T-helper 17 cell (primary cell): ENCODE measurements at places on chromosomes 3 and 15. TPM values are rescaled to one million over a fixed set of nuclear protein-coding genes. Genes with fewer than 3 reads are reported as not detected.

CCR8 gene
- 9.0 TPM for total RNA-seq

ATP13A5 gene
- not detected for total RNA-seq

GRCh38 chr15:95656595-95656994, 673.9 kb upstream of the NR2F2 start:
- DNase-seq = no peak

GRCh38 chr3:42051384-42052131, 39.6 kb upstream of the TRAK1 start:
- DNase-seq = no peak

DNA sequence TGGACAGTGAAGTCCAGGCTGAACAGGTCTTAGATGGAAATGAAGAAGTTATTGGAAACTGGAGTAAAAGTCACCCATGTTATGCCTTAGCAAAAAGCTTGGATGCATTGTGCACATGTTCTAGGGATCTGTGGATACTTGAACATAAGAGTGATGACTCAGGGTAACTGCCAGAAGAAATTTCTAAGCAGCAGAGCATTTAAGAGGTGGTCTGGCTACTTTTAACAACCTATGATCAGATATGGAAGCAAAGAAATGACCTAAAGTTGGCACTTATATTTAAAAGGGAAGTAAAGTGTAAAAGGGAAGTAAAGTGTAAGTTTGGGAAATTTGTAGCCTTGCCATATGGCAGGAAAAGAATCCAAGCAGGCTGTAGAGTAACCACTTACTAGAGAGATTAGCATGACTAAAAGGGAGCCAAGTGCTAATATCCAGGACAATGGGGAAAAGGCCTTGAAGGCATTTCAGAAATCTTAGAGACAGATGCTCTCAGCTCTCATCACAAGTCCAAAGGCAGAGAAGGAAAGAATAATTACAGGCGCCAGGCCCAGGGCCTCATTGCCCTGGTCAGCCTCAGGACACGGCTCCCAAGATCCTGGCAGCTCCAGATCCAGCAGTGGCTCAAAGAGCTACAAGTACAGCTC, 73.9 kb upstream of the KCNH8 start:
- no peak for DNase-seq

GRCh38 chr15:57537072-57537471, 54.6 kb upstream of the MYZAP start:
- DNase-seq = no peak

DNA sequence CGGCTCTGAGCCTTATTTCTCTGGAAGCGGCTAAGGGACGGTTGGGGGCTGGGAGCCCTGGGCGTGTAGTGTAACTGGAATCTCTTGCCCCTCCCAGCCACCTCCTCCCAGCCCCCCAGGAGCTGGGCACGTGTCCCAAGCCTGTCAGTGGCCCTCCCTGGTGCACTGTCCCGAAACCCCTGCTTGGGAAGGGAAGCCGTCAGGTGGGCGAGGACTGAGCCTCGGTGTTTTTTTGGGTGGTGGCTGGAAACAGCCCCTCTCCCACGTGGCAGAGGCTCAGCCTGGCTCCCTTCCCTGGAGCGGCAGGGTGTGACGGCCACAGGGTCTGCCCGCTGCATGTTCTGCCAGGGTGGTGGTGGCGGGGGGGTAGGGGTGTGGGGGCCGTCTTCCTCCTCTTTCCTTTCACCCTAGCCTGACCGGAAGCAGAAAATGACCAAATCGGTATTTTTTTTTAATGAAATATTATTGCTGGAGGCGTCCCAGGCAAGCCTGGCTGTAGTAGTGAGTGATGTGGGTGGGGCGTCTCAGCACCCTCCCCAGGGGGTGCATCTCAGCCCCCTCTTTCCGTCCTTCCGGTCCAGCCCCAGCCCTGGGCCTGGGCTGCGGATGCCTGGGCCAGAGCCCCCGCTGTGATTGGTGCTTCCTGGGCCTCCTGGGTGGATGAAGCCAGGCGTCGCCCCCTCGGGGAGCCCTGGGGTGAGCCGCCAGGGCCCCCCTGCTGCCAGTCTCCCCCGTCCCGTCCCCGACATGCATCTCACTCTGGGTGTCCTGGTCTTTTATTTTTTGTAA, 58.8 kb upstream of the GOLGA8A start:
- no peak for DNase-seq

- no peak for DNase-seq
Measured at GRCh38 chr3:50390508-50391224, 31.3 kb upstream of the TMEM115 start.

DNA sequence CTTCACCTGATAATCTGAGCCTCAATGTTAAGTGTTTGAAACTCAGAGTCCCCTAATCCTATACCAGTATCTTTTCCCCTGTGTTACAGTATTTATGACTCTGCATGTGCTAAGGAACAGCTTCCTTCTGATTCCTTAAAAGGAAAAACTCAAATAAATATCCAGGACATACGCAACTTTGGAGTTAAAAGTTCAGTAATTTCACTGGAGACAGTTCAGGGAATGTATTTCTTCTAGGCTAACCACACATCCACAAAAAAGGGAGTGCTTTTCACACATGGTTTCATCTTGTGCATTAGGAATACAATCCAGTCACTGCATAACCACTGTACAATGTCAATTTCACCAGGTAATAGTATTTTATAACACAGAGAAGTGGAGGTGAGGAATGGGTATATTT, 31.0 kb downstream of the PGBD4 start:
- no peak for DNase-seq

GCNT3 gene
- not detected for total RNA-seq

GRCh38 chr3:176075491-176075890, 1121.8 kb downstream of the TBL1XR1 start:
- DNase-seq = no peak

- no peak for DNase-seq
Measured at GRCh38 chr15:41105348-41106334, 10.4 kb downstream of the INO80 start.

DNA sequence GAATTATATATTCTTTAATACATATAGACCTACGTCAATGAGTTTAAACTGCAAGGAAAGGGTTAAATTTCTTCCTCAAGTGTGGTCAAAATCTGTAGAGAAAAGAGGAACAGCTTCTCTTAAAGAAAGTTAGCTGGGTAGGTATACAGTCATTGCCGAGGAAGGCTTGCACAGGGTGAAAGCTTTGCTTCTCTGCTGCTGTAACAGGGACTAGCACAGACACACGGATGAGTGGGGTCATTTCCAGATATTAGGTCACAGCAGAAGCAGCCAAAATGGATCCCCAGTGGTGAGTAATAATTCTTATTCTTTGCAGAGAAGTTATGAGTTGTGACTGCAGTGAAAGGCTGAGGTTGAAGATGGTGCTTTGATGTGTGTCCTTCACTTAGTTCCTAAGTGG, at the start of gene CD86:
CD86 (plus strand) TSS at position 148 of the 400 bp plus-strand sequence; CDS start at position 276, 128 bp downstream.
- DNase-seq = no peak

- DNase-seq = no peak
Measured at GRCh38 chr3:123239756-123240155, 38.0 kb downstream of the SEC22A start.

GRCh38 chr3:45910892-45911291, 24.5 kb downstream of the CCR9 start:
- no peak for DNase-seq

ETV5 gene
- total RNA-seq = not detected

- DNase-seq = no peak
Measured at GRCh38 chr3:179512378-179512777, 50.3 kb upstream of the ACTL6A start.

DNA sequence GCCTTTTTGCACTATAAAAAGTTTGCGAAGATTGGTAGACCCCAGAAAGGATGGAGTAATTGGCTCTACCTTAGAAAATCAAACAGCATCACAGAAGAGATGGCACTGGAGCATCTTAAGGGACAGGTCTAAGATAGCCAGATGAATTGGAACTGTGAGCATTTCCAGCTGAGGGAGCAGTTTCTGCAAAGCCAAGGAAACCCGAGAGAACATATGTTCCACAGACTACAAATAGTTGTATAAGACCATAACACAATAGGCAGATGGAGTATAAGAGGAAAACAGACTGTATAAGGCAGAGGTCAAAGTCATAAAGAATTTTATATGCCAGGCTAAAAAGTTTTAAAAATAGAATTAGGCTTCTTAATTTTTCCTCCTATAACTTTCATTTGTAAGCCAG, 46.0 kb downstream of the TSC22D2 start:
- no peak for DNase-seq

DNA sequence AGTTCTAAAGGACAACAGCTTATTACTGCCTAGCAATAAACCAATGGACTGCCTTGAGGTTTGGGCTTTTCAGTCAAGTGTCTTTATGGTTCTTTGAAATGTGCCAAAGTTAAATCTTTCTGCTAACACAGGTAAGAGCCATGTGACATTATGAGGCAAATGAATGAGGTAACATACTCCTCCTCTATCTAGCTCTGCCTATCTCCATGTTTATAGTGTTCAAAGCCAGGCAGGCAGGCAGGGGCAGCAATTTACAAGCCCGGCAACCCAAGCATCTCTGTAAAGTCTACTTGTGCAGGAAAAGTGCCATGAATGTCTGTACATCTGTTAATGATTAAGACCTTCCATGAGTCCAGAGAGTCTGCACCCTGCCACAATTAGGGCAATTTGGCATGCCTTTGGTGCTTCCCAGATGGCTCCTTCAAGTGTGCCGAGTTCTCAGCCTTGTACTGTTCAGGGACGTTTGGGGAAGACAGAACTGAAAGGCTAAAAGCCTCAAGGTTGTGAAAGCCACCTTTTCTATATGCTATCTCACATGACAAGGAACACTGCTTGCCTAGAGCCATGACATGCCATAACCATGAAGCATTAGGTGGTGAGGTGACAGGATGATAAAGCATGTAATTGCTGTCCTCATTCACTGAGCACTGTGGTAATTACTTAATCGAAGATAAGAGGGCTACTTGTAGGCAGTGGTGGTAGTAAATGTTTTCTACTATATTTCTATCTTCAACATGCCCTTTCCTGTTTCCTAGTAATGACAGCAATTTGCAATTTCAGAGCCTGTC, 41.4 kb upstream of the EIF1B start:
- no peak for DNase-seq

TCAIM gene
- total RNA-seq = 6.3 TPM

- no peak for DNase-seq
Measured at GRCh38 chr3:82053236-82053635, 291.8 kb upstream of the GBE1 start.

HYAL2 gene
- 2.1 TPM for total RNA-seq

DNA sequence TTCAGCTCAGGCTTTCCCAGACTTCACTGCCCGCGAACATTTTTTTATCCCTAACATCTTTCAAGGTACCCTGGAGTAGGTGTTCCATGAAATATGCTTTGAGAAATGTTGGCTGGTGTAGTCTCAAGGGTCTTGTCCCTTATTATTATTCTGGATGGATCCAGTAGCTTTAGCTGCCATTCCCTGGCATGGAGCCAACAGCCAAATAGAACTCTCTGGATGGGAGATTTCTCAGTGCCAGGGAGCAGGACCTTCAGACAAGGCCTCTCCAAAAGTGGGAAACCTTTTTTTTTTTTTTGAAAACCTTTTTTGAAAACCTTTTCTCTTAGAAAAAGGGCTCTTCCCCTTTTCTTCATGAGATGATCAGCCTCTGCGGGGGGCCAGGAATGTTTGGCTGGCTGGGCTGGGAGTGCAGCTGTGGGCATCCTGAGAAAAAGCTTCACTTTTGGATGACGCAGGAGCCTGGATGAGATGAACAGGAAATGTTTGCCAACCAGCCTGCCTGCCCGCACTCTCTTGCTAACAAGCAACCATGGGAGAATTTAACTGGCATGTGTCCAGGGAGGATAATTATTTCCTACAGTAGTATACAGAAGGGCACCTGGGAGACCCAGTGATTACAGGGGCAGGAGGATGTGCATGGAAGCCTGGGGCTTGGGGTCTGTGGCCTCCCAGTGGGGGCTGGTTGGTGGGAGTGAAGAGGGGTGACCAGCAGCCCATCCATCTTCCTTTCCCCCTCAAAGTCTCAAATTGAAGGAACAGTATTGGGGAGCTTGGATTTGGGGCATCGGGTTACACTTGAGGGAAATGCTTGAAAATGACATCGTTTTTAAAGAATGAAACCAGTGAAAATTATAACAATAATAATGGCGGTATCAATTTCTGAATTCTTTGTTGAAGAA, 109.1 kb upstream of the LRIG1 start:
- no peak for DNase-seq

GRCh38 chr3:80769683-80770082, 991.8 kb downstream of the GBE1 start:
- no peak for DNase-seq

LTF gene
- not detected for total RNA-seq

GRCh38 chr15:30933293-30933692, 29.6 kb downstream of the FAN1 start:
- DNase-seq = no peak

GRCh38 chr3:193030276-193030675, 112.6 kb upstream of the MB21D2 start:
- no peak for DNase-seq

DNA sequence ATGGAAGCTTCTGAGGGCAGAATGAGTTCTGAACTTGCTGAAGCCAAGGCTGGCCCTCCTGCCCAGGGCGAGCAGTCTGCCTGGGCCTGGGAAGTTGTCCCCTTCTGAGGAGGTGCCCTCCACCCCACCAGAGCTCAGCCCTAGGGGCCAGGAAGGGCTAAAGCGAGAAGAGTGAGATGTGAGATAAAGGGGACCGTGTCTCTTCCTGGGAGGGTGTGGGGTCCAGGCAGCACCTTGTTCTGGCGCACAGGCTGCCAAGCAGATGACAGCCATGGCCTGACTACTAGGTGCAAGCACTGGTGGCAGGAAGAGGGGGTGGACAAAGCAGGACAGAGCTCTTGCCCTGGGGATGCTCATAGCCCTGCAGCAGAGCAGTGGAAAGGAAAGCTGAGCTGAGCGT, 3.7 kb downstream of the PAK6 start:
- DNase-seq = no peak

PRICKLE2 gene
- total RNA-seq = 0.37 TPM
